NCI-H187 (cell line): ENCODE measurements at places on chromosomes 1 and 21.

- no peak for DNase-seq
Observed at GRCh38 chr1:53733447-53733931, 5.5 kb downstream of the GLIS1 start.

DNA sequence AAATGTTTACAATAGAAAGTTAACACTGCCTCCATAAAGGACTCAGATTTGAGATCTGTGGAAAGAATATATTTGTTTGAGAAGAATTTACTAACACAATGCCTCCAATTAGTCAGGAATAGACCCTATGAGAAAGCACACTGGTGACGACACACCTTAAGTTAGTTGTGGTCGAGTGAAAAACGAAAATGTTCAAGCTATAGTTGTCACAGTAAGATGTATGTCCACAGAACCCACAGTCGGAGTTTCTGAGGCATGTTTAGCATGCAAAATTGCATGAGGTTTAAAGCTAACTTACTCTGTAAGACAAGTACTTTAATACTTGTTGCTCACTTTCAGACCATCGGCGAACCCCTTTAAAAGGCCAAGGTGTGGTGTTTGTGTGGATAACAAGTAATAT, 69.9 kb upstream of the SIPA1L2 start:
- no peak for DNase-seq

GRCh38 chr1:210301615-210302000, 27.1 kb upstream of the HHAT start:
- no peak for DNase-seq

DNA sequence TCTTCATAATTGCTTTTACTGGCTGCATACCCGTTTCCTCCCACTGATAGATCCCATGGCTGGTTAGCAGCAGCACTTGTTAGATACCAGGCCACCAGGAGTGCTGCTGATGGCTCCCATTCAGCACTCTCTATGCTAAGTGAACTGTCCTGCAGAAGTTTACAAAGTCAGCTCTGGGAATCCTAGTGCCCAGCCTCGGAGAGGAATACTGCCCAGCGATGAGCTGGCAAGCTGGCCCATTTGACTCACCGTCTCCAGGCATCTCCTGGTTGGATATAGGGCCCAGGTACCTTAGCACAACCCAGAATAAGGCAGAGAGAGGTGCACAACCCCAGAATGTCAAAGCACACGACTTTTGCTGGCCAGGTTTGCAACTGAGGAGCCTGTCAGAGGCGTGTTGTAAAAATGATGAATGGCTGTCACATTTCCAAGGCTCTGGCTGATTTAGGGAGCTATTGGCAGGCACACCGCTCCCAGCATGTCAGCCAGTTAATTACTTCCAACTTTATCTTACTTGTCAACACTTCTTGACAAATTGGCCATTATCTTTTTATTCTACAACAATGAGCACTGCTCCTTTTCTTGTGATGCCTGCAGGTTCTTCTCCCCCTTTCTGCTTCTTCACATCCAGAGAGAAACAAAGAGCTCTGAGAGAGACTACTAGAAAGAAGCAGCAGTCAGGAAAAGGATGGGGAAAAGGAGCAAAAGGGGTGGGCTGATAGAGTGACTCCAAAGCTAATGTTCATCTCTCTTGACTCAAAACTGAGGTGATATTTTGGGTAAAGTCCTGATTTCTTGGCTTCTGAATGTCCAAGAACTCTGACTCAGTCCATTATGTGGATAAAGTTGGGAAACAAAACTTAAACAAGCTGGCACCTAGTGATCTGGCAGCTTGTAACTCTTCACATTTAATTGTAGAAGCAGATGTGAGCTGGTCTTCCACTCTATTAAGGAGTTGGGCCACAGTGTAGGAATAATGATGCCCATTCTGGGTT, 10.8 kb upstream of the ANGPTL7 start:
- no peak for DNase-seq

DNA sequence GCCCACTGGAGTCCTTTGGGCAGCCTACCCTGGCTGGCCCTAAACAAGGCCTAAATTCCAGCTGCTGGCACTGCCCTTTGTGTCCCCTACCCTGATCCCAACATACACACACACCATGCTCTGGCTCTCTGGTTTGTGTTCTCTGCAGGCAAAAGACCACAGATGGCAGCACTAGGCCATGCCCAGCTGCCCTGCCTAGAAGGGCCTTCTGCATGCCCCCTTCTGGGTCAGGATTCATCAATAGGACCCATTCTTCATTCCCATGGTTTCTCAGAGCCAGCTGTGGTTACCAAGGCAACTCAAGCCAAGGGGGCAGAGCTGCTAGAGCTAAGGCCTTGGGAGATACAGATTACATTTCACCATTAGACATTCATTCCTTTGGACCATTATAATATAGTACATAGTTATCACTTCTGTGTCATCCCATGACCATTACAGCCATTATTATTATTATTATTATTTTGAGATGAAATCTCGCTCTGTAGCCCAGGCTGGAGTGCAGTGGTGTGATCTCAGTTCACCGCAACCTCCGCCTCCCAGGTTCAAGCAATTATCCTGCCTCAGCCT, 17.5 kb downstream of the ASAP3 start:
- no peak for DNase-seq

DNA sequence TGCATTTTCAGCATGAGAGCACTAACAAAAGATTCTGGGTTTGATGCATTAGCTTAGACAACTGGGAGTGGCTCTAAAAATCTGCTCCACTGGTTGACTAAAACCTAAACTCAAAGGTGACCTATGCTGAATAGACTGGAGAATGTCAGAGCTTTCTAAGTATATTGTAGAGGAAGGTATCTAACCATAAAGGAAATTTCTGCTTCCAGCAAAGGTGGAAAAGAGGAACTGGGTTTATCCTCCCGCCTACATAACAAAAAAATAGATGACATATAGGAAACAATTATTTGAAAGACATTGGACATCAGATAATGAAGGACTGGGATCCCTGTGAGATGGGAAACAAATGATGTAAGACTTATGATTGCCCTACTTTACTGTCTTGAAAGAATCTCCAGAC, 35.8 kb upstream of the CR2 start:
- DNase-seq: no peak

- DNase-seq: peak; percentile 77
Observed at GRCh38 chr1:28886731-28887418, 27.5 kb upstream of the EPB41 start.

- DNase-seq: no peak
Observed at GRCh38 chr1:39089931-39090521, 63.9 kb downstream of the NDUFS5 start.

- no peak for DNase-seq
Observed at GRCh38 chr1:240413732-240414131, 198.2 kb downstream of the GREM2 start.

DNA sequence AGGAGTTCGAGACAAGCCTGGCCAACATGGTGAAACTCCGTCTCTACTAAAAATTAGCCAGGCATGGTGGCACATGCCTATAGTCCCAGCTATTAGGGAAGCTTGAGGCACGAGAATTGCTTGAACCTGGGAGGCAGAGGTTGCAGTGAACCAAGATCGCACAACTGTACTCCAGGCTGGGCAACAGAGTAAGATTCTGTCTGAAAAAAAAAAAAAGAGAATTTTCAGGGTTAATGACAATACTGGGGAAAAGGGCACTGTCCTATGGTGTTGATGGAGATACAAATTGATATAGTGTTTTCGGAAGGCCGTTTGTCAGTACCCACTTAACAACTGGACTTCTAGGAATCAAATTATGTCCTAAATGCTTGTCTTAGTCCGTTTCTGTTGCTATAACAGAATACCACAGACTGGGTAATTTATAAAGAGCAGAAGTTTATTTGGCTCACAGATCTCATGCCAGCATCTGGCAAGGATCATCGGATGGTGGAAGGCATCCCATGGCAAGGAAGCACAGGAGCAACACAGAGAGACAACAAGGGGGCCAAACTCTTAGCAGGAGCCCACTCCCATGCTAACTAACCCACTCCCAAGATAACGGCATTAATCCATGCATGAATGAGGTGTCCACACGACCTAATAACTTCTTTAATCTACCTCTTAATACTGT, 41.3 kb downstream of the ZBTB8A start:
- no peak for DNase-seq

DNA sequence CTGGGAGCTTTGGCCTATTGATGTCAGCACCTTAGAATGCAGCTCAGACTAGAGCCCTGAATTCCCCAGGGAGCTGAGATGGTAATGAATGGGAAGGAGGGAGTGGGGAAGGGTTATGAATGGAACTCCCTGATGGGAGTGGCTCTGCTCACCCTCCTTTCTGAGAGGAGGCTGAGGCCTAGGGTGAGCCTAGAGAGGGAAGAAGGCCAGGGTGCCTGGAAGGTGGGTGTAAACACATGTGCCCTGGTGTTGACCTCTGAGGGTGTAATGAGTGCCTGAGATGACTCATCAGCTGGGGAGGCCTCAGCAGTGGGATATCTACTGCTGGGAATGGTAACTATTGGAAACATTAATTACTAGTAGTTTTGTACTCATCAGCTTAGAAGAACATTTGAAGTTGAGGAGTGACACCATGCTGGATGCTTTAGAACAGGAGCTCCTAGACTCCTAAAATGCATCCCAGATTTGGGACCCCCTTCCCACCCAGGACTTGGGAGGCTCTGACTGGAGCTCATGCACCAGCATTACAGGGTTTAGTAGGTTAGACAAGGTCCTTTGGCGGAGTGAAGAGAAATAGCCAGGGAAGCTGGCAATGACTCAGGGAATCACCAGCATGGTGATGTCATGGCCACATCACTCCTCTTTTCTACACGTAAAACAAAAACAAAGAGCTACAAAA, 16.0 kb upstream of the PIGV start:
- no peak for DNase-seq

DNA sequence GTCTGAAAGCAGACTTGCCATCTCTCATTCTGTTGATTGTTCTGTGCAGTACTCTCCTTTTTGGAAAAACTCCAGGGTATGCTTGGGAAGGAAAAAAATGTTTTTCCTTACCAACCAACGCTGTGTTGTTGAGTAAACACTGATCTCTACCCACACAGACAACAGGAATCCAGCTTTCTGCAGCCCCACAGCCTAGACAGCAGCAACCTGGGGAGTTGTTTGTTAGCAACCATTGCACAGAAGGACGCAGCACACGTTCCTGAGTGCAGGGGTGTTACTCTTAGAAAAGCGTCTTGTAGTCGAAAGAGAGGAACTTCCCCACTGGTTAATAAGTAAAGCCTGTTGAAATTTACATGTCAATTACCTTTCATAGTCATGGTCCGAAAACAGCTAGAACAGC, 56.6 kb downstream of the SMYD2 start:
- DNase-seq: no peak

DNA sequence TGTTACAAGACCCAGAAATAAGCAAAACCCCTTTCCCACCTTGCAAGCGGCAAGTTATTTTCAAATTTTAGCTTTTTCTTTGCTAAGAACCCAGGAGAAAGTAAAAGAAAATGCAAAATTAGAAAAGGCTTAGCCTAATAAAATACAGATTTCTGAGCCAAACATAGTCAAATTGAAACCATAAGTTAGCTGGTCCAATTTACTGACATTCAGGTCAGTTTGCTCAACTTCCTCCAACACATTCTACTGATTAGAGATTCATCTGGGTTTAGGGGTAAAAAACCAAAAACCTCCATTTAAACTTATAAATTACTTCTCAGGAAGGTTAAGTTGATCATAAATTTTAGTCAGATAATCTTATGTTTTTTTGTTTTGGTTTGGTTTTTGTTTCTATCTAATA, 701.8 kb upstream of the CXADR start:
- DNase-seq: no peak

GRCh38 chr1:48249868-48250267, 27.4 kb downstream of the SLC5A9 start:
- no peak for DNase-seq

- DNase-seq: peak; percentile 63
Observed at GRCh38 chr1:164320790-164321731, 237.9 kb upstream of the PBX1 start.

GRCh38 chr1:94579876-94580294, 38.3 kb upstream of the F3 start:
- DNase-seq: no peak

DNA sequence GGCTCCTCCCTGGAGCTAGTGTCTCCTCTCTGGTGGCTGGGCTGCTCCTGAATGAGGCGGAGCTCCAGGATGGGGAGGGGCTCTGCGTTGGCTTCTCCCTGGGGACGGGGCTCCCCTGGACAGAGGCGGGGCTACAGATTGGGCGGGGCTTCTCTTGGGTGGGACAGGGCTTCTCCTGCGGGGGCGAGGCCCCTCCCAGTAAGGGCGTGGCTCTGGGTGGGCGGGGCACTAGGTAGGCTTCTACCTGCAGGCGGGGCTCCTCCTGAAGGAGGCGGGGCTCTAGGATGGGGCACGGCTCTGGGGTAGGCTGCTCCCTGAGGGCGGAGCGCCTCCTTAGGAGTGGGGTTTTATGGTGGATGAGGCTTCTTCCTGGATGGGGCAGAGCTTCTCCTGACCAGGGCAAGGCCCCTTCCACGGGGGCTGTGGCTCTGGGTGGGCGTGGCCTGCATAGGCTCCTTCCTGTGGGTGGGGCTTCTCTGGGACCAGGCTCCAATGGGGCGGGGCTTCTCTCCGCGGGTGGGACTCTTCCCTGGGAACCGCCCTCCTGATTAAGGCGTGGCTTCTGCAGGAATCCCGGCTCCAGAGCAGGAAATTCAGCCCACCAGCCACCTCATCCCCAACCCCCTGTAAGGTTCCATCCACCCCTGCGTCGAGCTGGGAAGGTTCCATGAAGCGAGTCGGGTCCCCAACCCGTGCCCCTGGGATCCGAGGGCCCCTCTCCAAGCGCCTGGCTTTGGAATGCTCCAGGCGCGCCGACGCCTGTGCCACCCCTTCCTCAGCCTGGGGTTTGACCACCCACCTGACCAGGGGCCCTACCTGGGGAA, 22.7 kb upstream of the ARF1 start:
- peak; percentile 79 for DNase-seq
